Left cardiac atrium (tissue), 4 donors: ENCODE measurements at places on chromosomes 1 and 21.
A peak's percentile ranks its signal among the peaks of the same experiment; 100 is the strongest.

- DNase-seq, result no peak
Measured at GRCh38 chr1:46285730-46286477, 17.5 kb downstream of the LRRC41 start.

- no peak for DNase-seq
Measured at GRCh38 chr1:205186191-205186590, 25.3 kb downstream of the DSTYK start.

GRCh38 chr1:168243198-168243597, 17.4 kb downstream of the SFT2D2 start:
- peak; percentile 60 for DNase-seq

DNA sequence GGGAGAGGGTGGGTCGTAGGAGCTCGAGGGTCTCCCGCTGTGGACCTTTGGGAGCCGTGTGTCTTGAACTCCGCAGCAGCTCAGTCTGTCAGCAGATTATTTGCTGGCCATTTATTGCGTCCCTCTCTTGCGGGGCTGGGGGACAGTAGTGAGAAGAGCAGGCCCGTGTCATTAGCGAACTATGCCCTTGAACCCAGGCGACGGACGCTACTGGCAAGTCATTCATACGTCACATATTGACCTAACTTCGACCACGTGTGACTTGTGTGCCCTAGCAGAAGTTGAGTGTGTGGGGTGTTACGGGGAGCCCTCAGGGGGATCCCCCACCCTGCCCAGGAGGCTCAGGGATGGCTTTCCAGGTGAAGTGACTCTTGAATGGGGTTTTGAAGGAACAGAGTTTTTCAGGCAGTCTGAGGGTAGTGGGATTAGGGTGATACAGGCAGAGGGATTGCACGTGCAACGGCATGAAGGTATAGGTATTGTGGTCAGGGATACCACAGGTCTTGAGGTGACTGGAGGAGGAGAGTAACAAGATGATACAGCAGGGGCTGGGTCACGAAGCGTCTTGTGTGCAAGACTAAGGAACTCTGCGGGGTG, 13.0 kb downstream of the RCC1 start:
- no peak for DNase-seq

DNA sequence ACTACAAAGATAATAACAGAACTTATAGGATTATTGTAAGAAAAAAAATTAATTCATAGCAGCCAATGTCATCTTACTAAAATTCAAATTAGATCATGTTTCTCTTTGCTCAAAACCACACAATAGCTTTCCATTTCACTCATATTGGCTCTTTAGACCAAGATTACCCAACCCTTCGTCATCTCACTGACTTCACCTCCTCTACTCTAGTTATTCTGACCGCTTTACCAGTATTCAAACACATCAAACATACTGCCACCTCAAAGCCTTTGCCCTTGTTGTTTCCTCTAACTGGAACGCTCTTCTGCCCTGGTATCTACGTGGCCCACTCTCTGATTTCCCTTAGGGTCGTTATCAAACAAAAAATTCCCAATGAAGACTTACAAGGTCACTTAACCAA, 1.7 kb downstream of the ANGPTL3 start:
- no peak for DNase-seq

- no peak for DNase-seq
Measured at GRCh38 chr1:90613371-90613770, 103.7 kb downstream of the BARHL2 start.

DNA sequence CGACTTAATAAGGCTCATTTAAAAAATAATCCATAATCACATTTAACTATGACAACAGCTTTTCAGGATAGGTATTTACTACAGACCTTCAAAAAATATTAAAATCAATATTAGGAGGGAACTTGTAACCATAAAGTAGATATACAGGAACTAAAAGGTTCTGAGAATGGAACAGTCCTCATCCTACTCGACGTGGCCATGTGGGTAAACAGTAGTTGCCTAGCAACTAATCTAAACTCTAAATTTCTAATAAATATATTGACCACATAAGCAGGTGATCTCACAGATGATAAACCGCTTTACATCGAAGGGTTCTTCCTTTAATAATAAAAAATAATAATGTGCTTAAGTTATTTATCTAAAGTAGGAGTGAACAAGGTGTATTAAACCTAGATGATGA, 7.9 kb downstream of the AKT3 start:
- DNase-seq, result no peak

DNA sequence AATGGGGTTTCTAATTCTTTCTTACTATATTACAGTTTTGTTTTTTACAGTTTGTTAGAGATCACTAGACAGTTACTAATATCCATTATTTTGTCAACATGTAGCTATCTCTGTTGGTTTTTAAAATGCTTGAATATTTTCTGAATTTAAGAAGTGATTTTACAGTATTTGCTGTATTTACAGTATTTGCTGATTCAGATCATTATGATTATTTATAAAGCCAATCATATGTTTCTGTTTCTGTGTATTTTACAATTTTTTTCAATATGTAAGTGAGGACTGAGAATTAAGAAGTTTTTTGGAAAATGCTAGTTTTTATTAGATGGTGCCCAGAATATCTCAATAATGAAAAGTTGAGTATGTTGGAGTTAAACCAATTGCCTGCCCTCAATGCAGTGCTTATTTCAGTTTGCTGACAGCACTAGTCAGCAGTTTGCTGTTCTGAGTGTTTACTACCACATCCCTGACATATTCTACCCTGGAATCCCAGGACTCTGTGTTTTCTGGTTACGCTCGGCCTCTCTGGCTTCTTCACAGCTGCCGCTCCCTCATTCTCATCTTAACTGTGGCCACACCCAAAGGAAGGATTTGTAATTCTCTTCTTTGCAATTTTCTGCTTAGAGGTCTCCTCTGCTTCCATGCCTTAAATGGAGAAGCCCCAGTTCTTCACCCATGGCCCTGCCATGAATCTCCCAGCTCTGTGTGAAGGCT, 68.0 kb upstream of the BACH1 start:
- DNase-seq, result no peak

- DNase-seq, result no peak
Measured at GRCh38 chr1:168338589-168339503, 58.2 kb downstream of the TBX19 start.

DNA sequence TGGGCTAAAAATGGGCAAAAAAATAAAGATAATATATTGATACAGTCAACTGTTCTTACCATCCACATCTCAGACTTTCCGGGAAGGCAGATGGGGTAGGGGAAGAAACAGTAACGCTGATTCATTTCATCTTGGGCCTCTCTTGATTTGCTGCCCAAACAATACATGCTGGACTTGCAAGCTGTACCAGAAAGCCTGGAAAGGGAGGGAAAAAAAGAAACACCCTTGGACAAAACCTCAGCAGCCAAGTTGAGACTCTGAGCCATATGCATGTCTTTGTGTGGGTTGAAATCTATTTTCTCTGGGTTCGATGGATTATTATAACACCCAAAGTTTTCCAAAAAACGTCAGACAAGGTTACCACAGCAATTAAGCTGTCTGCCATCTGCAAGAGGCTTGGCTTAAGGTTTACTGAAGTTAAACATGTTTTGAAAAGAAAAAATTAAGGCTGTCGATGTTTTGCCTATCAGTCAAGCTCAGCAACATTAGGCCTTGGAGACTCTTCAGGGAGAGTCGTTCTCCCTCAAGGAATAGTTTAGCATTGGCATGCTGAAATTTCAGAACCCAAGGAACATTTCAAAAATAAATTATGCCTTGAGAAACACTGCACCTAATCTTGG, 71.2 kb downstream of the PSMG1 start:
- DNase-seq, result no peak

GRCh38 chr1:23661887-23662286, 29.7 kb upstream of the RPL11 start:
- no peak for DNase-seq

GRCh38 chr1:47624531-47624930, 186.7 kb downstream of the FOXD2 start:
- DNase-seq, result no peak

GRCh38 chr1:159492575-159493323, 43.1 kb downstream of the OR10J5 start:
- no peak for DNase-seq

DNA sequence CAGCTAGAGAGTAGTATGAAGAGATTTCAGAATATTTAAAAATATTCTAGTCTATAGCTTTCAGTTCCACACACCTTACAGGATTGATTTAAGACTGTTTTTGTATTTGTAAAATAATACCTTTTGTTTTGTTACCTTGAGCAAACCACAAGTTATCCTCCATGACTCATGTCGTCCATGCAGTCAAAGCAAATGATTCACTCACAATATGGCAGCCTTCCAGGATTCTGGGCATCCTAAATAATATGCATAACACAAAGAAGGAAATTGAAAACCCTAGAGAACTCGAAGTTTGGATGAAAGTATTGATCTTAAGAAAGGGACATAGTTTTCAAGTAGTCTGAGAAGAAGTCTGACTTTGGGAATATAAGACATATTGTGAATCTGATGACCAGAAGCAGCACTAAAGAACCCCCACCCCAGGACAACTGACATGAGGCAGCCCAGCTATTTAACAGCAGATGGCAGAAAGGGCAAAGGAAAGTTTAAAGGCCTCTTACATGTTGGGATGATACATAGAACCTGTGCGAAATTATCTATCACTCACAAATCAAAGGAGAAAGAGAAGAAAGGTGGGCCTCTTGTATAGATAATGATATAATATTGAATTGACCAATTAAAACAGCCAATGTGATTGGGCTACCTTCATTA, 857.9 kb downstream of the BRINP3 start:
- DNase-seq, result no peak

DNA sequence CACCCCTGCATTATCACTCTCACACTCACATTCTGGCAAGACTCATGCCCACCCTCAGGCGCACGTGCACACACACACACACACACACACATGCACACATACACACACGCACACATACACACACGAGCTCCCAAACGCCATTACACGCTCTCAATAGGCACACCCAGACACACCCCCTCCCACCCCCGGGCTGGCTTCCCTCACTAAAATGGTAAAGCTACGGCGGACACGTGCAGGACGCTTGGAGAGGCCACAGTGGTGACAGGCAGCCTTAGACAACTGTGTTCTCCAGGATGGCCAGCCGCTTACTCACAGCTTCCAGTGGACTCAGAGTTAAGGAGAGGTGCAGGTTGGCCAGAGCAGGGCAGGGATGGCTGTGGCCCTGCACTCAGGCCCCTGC, 10.1 kb downstream of the MATN1 start:
- DNase-seq, result no peak

DNA sequence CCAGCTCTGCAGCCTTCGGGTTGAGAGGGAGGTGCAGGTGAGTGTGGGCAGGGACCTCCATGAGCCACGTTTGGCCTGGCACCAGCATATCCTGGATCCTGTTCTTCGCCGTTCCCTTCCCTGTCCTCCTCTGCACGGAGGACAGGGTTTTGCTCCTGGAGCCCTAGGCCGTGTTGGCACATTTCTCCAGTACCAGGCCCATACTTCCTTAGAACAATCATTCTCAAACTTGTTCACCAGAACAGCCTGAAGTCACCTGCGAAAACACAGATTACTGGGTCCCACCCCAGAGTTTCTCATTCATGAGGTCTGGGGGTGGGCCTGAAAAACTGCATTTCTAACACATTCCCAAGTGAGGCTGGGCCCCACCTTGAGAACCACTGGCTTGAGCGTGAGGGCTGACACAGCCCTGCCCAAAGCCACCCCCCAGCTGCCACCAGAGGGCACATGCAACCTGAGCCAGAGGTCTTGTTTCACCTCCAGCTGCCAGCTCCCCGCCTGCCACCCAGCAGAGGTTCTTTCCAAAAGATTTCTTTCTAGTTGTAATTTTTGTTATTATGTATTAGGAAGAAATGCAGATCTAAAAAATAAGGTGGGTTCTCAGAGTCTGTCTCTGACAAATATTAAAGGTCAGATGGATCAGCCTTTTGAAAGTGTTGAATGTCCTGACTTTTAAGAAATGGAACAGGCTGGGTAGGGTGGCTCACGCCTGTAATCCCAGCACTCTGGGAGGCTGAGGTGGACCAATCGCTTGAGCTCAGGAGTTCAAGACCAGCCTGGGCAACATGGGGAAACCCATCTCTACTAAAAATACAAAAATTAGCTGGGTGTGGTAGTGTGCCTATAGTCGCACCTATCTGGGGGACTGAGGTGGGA, 39.6 kb upstream of the LDLRAP1 start:
- no peak for DNase-seq

DNA sequence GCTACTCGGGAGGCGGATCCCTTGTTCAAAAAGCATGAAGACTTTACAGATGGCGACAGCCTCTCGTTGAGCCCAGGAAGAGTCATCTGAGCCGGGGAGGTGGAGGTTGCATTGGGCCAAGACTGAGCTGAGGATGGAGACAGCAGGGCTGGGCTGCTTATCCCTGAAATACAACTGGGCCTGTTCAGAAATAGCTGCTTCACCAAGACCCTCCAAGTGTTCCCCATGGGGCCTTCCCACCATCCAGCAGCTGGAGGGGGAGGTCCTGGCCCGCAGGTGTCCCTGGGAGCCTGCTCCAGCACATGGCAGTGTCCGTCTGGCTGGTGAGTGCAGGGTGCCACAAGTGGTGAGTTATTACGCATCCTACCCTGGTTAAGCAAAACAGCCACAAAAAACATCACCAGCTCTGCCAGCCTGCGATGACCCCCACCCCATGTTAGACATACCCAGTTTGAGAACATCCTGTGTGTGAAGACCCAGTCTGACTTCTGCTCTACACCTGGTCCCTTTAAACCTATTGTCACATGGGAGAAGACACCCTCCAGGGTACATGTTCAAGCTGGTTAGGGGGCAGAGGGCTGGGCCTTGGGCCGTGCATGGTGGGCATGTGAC, 93.1 kb upstream of the TMPRSS2 start:
- DNase-seq, result no peak

DNA sequence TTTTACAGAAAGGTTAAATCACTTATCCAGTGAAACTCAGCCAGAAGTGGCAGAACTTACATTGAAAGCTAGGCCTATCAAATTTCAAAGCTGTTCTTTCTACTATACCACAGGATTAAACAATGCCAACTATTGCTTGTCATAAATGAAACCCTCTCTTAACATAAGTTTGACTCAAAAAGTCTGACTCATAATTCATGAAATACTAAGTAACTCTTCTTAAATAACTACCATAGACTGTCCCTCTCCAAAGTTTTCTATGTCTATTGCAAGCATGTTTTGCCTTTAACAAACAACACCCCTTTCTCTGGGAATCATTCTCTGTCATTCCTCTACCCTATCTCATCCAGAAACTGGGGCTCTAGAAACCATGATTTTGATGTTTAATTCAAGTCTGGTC, 109.5 kb upstream of the UBE2U start:
- DNase-seq, result no peak

DNA sequence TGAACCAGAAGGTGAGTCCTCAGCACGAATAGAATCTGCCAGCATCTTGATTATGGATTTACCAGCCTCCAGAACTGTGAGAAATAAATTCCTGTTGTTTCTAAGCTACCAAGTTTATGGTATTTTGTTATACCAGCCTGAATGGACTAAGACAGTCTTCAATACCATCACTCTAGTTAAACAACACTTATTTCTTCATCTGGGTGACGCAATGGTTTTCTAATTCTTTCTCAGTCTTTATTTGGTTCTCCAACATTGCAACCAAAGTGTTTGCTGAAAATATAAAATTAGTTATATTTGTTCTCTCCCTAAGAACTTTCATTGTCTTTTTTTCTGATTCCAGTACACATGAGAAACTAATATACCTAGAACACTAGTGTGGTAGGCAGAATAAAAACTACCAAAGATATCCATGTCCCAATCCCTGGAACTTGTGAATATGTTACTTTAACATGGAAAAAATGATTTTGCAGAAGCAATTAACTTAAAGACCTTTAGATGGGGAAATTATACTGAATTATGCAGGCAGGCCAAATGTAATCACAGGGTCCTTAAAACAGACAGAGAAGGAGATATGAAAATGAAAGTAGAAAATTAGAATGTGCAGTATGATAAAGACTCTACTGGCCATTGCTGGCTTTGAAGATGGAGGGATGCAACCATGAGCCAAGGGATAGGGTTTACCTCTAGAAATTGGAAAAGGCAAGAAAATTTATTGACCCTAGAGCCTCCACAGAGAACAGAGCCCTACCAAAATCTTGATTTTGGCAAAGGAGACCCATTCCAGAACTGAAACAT, 1115.1 kb downstream of the PLA2G4A start:
- DNase-seq, result no peak
